Activated T-cell treated with anti-CD3 and anti-CD28 coated beads, Interleukin-2, amount 50 U/mL, for 72 hours (primary cell): ENCODE measurements at places on chromosomes 7 and 10. TPM values are rescaled to one million over a fixed set of nuclear protein-coding genes. Genes with fewer than 3 reads are reported as not detected.
A peak's percentile ranks its signal among the peaks of the same experiment; 100 is the strongest.

DNA sequence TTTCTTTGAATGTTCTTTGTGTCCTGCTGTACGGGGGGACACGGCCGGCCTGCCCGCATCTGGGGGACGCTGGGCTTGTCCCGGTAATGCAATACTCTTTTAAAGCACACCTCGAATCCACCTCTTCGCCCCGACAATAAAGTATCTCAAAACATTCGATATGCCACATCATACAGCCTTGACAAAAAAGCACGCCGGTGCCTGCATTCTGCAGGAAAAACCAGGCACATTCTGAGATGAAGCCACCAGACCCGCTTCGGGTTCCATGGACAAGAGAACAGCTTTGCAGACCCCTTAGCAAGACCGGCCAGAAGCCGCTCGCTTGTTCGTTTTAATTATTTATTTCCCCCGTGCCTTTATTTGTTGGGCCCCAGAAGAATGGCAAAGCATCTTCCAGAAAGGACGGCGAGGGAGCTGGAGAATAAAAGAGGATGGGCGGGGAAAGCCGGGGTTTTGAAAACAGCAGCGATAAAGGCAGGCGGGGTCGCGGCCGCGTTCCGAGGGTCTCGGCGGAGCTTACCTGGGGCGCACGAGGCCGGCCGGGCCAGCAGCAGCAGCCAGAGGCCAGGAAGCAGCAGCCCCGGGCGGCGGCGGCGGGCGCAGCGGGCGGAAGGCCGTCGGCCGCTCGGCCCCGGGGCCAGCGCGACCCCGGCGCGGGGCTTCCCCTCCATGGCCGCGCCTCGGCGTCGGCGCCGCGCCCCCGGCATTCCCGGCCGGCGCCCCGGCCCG is 462 bp downstream of the KIAA1549 start:
- DNase-seq = peak; percentile 8

GRCh38 chr7:86749741-86750665 is 106.3 kb downstream of the GRM3 start:
- no peak for DNase-seq

DNA sequence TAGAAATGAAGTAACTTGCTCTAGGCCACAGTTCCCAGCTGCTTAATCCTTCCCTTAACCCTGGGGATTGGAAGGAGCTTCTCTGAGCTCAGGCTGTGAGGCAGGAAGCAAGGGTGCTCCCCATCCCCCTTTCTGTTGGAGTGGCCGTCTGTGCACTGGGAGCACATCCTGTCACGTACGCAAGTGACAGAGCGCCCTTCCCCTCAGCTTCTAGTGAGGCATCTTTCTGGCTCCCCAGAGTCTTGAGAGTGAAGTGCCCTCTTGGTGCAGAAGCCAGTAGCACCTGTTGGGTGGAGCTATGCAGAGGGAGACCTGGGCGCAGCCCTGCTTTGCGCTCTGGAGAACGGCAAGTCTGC is 47.8 kb downstream of the SHH start:
- peak; percentile 31 for DNase-seq

DNA sequence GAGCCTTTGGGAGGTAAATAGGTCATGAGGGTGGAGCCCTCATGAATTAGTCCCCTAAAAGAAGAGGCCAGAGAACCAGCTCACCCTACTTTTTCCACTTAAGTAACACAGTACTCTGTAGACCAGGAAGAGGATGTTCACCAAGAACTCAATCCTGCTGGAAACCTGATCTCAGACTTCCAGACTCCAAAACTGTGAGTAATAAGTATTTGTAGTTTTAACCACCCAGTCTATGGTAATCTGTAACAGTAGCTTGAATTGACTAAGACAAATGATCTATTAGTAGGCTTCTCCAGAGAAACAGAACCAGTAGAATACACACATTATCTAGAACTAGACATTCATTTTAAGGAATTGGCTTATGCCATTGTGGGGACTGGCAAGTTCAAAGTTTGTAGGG is 51.5 kb downstream of the ANKMY2 start:
- no peak for DNase-seq

GRM3 gene
- total RNA-seq = not detected

DNA sequence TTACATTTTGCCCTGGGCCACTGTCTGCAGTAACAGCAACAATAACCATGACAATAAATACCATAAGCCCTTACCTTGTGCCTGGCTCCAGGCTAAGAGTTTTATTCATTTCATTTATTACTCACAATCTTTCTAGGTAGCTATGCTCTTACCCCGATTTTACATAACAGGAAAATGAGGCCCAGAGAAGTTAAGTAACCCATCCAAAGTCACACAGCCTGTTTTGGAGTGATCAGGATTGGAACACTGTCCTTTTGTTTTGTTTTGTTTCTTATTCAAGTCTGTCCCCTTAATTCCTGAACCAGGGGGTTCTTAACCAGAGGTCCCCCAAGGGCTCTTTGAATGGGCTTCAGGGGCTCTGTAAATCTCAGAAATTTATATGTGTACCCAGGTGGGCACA is 4.2 kb upstream of the LBX1 start:
- DNase-seq = no peak

DNA sequence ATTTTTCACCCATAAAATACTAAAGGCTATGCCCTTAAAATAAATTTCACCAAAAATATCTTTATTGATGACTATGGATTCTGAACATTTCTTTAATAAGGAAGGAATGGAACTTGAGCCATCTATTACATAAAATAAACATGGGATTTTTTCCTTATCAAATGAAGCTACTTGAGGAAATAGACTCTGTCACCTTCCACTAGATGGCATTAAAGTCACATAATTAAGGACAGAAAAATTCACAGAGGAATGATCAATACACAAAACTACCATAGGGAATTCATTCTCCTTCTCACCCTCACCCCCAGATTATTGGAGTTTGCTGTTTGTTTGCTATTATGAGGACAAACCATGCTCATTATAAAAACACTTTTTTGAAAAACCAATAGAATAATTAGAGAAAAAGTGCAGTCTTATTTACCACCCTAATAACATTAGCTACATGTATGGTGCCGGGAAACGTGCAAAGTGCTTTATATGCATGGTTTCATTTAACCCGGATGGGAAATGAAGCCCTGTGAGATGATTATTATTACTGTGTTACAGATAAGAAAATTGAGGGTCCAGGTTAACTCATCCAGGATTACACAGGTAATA is 21.1 kb upstream of the FOXI2 start:
- DNase-seq = no peak

DNA sequence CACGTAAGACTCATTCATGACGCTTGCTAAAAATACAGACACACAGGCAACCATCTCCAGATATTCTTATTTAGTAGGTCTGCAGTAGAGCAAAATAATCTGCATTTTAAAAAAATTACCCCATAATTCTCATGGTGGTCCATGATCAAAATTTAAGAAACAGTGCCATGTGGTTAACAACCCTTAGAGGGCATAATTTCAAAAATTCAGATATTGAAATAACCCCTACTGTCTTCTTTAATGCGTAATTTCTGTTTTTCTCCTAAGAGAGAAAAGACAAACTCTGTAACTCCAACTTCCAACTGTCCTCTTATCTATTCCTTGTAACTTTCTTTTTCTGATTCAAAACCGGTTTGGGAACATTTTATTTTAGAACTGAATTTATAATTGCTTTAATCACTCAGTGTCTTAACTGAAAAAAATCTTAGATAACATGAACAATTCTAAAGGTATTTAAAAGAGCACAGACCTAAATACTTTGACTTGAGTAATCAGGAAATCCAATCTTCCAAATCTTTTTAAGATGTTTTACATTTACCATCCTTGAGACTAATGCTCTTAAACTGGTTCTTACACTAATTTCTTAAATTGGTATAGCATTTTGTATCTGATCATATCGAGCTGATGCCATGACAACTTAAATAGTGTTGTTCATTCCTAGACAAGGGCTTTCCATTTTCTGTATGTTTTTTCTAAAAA is 148.0 kb downstream of the GALNT11 start:
- no peak for DNase-seq

ABCB1 gene
- total RNA-seq = 15.5 TPM

GRCh38 chr7:16645593-16646471 is at the start of the genes ANKMY2 and BZW2:
TSS of gene ANKMY2 (minus strand) at chr7:16645754. CDS start at chr7:16645573, 181 bp downstream.
TSS of gene BZW2 (plus strand) at chr7:16646181. CDS start at chr7:16665444, 19,263 bp downstream.
- DNase-seq = peak; percentile 95

DNA sequence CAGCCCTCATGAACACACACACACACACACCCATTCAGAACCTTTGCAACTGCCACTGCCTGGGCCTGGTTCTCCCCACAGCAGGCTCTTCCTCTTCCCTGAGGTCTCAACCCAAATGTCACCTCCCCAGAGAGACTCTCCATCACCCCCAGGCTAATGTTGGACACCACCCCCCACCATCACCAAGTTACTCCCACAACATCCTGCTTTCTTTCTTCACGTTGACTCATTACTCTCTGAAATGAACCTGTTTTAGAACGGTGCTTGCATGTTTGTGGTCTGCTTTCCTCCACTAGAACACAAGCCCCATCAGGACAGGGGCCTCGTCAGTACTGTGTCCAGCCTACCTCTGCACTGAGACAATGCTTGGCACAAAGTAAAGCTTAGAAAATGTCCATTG is 16.0 kb downstream of the AFAP1L2 start:
- DNase-seq = peak; percentile 13

DNA sequence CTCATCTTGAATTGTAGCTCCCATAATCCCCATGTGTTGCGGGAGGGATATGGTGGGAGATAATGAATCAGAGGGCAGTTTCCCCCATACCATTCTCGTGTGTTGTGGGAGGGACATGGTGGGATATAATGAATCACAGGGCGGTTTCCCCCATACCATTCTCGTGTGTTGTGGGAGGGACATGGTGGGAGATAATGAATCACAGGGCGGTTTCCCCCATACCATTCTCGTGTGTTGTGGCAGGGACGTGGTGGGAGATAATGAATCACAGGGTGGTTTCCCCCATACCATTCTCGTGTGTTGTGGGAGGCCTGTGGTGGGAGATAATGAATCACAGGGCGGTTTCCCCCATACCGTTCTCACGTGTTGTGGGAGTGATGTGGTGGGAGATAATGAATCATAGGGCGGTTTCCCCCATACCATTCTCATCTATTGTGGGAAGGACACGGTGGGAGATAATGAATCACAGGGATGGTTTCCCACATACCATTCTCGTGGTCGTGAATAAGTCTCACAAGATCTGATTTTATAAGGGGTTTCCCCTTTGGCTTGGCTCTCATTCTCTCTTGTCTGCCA is 271.0 kb downstream of the MAD1L1 start:
- DNase-seq = peak; percentile 78

DNA sequence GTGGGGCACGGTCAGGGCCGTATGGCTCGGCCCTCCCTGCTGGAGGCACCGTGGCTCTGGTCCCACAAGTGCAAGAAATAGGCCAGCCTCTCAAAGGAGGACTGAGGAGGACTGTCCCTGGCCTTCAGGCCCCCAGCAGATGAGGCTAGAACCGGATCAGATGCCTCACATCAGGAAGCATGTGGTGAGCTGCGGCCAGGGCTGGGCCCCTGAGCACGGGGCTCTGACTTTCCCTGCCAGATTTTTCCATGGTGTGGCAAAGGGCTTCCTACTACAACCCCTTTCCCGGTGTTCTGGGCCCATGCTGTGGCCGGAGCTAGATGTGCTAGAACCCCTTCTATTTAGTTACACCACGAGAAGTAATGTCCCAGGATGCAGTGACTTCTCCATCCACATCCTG is 100.4 kb downstream of the TCERG1L start:
- DNase-seq = no peak

SLC18A2 gene
- not detected for total RNA-seq

ANKRD30A gene
- not detected for total RNA-seq

INMT gene
- 0.53 TPM for total RNA-seq

DNA sequence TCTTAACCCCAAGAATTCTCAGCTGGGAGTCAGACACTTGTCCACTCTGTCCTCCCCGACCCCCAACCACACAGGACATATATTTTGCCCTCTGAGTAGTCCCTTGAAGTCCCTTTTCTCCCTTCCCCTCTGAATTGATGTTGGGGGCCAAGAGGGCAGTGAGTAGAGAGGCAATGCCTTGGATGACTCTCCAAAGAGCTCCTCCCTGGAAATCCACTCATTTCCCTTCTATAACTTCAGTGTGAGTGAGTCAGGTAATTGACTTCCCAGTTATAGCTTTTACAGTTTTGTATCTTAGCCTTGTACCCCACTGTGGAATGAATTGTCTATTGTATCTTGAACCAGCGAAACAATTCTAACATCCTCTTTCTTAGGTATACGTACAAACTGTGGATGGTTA is 9.2 kb upstream of the ODAD2 start:
- DNase-seq = no peak

DNA sequence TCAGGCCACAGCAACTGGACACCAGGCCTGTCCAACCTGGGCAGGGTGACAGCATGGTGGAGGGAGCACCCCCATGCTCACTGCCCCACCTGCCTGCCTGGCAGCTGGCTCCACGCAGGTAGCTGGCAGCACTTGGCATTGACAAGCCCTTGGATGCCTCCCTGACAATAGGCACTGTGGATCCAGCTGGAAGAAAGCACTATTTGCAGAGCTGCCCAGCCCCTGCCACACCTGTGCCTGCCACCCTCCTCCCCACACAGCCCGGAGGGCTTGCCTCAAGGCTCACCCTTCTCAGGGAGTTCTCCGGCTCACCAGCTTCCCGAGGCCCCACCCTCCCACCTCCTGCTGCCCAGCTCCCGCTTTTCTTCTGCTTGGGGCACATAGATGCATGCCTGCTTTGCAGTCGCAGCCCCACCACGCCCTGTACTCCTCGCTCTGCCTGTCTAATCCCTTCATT is 160.1 kb downstream of the NEURL1 start:
- DNase-seq = no peak

NRAP gene
- total RNA-seq = not detected

PDLIM1 gene
- total RNA-seq = 1.7 TPM

DNA sequence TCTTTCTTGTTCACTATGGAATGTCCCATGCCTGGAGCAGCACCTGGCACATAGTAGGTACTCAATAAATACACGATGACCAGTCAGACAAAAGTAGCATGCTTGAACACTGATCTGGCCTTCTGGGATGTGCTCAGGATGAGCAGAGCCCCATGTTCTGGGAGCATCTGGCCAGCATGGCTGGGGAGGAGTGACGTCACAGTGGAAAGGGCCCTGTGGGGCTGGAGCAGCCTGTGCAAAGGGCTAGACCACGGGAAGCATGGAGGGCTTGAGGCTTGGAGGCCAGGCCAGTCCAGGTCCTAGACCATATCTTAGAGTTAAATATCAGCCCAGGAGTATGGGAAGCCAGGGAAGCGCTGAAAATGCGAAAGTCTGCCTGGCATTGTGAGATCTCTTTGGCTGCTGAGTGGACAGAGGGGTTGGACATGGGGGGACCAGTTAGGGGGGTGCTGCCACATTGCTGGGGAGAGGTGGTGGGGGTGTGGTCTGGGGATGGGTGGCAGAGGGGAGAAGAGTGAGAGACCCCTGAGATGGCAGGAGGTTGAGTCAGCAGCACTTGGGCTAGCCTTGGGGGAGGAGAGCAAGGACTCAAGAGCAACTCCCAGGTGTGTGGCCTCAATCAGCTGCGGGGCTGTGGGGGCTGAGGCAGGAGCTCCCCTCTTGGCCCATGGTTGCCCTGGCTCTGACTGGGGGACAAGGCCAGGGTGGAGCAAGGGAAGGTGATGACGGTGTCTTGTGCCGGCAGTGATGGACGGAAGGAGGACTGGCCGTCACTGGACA is 34.9 kb downstream of the ZCCHC24 start:
- DNase-seq = no peak

GRCh38 chr10:78337646-78338391 is 304.2 kb downstream of the RPS24 start:
- no peak for DNase-seq
